ENCODE measurements at places on chromosomes 7 and 10.
A peak's percentile ranks its signal among the peaks of the same experiment; 100 is the strongest.

DNA sequence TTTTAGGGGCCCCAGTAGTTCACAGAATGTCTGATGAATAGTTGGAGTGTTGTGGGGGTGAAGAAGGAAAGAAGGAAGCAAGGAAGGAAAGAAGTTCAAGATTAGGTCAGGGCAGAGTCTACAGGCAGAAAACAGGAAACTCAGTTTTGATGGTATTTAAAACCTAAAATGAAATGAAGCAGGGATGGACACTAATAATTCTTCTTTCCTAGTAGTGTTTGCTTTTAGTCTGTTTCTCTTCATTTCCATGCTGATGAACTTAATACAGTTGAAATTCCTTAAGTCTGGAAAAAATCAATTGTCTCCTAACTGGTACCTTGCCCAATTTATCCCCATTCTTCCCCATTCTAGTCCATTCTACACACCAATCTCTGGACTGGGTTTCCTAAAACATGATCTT is 59.0 kb upstream of the GSAP start:
- DNase-seq, result no peak

DNA sequence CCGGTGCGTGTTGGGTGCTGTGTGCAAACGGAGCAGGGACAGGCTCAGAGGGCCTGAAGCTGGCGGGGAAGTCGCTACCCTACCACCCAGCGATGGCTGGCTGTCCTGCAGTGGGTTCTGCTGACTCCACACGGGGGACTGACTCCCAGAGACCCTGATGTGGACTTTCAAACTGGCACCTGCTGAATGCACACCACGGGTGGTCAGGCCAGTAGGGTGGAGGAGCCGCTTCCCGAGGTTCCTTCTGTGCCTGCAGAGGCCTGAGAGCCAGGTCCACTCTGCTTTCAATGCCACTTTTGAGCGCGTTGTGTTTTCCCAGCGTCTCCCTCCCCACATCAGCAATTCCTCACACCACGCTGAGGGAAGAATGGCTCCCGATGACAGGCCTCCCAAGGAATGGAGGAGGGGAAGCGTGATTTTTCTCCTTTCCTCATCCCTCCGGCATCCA is 135.3 kb downstream of the ADARB2 start:
- no peak for DNase-seq

GRCh38 chr7:34838329-34838728 is 180.3 kb downstream of the NPSR1 start:
- DNase-seq, result no peak

DNA sequence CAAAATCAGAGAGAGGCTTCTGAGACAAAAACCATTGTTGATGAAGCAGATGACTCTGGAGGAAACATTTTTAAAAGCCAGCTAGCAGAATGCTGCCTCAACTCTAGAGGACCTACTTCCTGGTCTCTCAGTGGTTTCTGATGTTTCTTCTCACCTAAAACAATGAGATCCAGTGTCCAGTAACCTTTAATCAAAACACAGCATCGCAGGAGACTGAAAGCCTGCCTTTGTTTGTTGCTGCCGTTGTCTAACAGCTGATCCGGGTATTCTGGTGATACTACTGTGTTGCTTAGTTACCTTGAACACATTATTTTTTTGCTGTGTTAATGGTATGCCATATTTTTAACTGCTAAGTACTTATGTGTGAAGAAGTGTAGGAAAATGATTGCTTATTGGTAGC is 70.9 kb downstream of the WIPF3 start:
- DNase-seq, result no peak

GRCh38 chr7:3075441-3075840 is 31.8 kb upstream of the CARD11 start:
- no peak for DNase-seq

- no peak for DNase-seq
These were observed 200.6 kb upstream of the COBL start for GRCh38 chr7:51517187-51517586.

DNA sequence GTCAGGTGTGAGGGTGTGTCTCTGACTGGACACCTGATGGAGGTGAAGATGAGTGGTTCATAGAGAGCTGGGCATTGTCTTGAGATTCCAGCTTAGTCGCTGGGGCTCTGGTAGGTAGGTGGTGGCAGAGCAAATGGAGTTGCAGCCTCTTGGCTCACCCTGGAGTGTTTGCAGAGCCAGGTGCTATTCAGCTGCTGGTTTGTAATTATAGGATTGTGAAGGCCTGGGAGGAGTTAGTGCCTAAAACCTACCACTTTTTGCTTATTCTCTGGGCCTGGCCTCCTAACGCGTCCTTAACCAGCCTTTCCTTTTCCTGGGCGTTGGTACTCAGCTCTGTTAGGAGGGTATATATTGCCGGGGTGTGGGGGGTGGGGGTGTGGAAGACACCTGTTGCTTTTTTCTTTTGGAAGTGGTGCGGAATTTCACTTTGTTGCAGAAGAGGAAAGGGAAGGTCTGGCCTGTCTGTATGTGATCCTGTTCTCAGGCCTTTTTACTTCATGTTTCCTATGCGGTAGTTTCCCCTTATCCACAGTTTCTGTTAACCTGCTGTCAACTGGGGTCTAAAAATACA is 3.2 kb downstream of the PPRC1 start:
- DNase-seq, result no peak

GRCh38 chr10:33981301-33981700 is 646.8 kb upstream of the NRP1 start:
- DNase-seq, result no peak

GRCh38 chr7:81714306-81714705 is 55.5 kb downstream of the HGF start:
- no peak for DNase-seq

GRCh38 chr7:101012931-101013330 is 7.0 kb upstream of the MUC17 start:
- no peak for DNase-seq

- no peak for DNase-seq
These were observed 322.9 kb downstream of the PRPF18 start for GRCh38 chr10:13909516-13910258.

DNA sequence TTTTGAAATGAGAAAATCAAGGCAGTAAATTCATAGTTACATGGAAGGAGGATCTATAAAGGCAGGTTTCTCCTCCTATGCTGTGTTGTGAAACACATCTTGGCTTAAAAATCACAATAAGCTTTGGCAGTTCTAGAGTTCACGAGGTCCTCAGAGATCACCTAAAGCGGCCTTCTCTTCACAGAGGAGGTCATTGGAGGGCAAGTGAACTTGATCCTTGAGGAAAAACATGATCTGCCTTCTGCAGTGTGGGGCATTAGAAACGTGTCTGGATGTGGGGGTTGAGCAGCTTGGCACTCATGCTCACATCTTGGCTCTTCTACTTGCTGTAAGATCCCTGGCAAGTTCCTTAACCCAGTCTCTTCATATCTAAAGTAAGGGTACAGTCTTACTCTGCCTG is 96.1 kb upstream of the BMPER start:
- DNase-seq, result no peak

GRCh38 chr7:97845622-97846203 is 26.5 kb downstream of the ASNS start:
- DNase-seq, result peak; percentile 12

DNA sequence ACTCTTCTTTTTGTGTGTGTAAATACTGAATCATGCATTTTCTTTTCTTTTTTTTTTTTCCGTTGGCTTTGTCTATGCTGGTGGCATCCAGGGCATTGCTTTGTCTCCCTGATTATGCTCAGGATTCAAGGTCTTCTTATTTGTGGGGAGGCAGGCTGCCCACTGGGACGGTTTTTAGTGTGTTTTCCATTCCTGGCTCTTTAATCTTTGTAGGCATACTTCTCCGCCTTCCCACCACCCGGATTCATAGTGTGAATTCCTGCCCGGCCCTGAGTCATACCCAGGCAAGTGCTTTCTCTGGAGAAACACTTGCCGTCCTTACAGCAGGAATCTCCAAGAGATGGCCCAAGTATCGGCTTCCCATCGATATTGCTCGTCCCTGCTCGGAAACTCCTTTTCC is 5.2 kb downstream of the ZNF655 start:
- DNase-seq, result no peak

DNA sequence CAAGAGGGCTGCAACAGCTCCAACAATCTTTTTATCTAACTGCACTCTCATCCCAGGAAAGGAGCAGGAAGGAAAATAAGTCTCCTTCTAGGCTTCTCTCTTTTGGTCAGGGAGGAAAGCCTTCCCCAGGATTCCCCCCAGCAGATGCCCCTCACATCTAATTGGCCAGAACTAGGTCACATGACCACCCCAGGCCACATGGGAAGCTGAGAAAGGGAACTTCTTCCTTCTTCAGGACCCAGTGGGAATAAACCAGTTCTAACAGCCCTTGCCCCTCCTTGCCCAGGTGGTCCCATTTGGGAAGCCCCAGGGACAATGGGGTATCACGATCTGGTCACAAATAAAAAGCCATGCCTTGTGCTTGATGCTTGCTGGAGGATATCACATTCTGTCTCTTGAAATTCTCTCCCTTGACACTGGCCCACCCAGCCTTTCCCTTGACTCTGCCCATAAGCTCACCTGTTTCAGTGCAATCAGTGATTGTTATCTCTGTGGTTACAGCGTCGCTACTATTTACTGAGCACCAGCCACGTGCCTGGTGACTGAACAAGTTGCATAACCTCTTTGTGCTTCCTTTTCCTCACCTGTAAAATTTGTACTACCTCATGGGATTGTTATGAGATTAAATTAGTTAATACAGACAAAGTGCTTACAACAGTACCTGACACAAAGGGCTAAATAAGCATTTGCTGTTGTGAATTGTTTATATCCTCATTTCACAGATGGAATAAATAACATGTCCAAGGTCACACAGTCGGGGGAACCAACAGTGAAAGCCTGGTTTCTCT is 9.0 kb upstream of the TACR2 start:
- DNase-seq, result no peak

DNA sequence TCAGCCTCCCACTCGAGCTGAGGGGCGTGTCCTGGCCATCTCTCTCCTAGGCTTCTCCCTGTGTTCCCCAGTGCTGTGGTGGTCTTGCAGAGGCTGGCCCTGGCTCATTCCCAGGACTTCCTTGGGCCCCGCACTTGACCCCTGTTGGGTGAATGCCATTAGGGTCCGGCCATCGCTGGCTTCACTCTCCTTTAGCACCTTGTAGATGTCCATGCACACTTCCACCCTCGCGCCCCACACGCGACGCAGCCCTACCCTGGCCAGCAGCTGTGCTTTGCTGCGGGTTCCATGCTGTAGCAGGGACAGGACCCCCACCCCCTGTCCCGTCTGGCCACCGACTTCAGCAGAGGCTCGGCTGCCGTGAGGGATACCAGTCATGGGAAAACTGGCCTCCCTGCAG is 46.3 kb downstream of the PITRM1 start:
- DNase-seq, result no peak

DNA sequence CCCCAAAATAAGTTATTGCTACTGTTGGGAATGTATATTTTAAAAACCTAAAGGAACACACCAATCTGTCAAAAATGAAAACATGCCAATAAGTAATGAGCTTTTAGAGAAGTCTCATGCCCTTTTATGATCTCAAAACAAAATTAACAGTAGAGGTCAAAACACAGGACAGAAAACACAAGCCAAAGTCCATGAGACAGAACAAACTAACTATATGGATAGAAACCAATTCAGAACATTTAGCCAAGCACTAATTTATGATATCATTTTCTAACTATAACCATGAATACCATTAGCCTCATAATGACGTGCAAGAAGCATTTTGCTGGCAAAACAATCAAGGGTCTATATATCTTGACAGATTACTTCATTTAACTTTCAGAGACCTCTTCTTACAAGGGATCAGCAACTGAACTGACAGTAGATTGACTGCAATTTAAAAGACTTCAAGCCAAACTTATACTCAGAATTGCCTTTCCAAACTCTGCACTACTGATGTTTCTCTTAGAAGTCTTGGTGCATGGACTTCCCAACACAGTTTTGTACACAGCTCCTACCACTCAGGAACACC is 200.9 kb downstream of the DOCK4 start:
- no peak for DNase-seq

DNA sequence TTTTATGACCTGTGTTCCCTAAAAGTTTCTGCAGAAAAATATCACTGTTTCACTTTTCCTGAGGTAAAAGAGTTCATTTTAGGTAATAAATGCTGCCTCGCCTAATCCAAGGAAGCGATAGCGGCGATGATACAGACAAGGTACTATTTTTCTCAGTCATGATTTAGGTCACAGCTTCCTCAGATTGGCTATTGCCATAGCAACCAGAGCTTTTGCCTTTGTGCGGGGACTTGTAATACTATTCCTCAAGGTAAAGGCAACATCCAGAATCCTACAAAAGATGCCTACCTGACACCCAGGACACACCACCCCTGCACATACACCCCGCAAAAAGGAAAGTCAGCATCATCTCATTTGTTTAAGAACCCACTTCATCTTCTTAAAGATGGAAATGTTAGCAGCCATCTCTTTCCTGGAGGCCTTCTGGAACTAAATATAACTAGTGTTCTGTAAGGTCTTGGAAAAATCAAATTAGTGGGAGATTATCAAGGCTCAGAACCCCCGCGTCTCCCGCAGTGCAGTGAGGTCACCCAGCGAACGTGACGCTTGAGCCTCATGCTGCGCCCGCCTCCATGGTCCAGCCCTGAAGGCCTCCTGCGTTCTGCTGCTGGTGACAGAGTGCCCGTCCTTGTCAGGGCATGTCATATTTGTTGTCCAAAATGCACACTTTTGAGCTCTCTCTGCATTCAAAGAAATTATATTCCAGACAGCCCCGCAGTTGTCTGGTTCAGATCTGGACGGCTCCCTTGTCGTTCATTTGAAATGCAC is 402.0 kb upstream of the RNF32 start:
- DNase-seq, result no peak

DNA sequence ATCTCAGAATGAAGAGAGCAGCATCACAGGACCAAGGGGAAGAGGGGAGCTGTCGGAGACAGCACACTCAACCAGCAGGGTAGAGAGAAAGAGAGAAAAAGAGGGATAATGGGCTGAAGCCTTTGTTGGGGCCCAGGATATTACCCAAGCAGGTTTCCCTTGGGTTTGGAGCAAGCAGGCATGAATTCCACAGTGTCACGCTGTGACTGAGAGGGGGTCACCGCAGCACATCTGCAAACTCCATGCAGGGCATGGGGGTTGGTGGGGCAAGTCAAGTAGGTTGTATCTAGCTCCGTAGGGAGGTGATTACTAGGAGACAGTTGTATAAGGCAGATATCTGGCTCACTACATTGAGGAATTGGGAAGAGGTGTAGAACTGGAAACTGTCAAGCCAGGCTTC is 42.2 kb upstream of the SEMA3E start:
- no peak for DNase-seq

DNA sequence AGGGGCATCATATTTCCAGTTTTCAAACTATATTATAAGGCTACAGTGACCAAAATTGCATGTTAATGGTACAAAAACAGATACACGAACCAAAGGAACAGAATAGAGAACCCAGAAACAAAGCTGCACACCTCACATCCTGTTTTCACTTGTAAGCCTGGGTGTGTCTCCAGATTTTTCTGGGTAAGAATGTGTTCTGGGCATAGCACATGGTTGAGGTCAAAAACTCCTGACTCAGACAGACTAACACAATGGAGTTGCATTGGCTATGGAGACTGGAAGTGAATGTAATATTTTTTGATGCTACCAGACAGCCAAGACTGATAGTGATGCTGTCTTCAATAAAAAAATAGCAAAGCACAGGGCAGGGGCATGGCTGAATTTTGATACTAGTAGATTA is 1175.2 kb downstream of the NXPH1 start:
- DNase-seq, result no peak

GRCh38 chr10:51744235-51745000 is 45.0 kb upstream of the CSTF2T start:
- no peak for DNase-seq

Measured in NCI-H1930 (cell line).